ENCODE measurements at places on chromosomes 1 and 21. TPM values are rescaled to one million over a fixed set of nuclear protein-coding genes. Genes with fewer than 3 reads are reported as not detected.

DNA sequence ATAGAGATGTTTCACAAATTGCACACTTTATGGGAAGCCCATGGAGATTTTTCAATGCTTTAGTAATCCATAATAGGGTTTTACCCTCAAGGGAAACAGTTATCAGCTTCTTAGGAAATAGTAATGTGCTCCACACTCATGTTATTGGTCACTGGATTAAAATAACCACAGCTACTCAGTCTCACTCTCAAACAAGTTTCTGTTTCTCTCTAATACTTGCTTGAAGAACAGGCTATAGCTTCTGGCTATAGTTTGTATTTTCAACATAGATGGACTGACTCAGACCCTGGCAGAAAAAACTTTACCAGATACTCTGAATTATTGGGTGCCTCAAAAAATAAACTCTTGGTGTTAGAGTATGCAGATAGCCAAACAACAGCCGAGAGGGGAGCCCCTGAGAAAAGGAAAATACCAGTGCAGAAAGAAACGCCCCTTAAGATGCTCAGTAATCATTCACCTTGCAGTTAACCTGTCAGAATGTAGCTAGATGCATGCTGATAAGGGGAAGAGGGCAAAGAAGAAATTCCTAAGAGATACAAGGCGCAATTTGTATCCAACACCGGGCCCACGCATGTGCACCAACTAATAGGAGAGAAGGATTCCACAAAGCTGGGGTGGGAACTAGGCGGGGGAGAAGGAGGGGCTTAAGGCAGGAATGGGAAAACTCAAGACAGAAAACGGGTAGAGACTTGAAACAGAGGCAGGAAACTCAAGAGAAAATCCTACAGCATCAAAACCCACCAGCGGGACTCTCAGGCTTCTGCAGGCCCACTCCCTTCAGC is 30.4 kb upstream of the PDE4B start:
- no peak for DNase-seq

- DNase-seq = no peak
These were observed 5.3 kb downstream of the AKNAD1 start for GRCh38 chr1:108851567-108851966.

PLEKHN1 gene
- total RNA-seq = not detected

ENAH gene
- 99.8 TPM for total RNA-seq

DNA sequence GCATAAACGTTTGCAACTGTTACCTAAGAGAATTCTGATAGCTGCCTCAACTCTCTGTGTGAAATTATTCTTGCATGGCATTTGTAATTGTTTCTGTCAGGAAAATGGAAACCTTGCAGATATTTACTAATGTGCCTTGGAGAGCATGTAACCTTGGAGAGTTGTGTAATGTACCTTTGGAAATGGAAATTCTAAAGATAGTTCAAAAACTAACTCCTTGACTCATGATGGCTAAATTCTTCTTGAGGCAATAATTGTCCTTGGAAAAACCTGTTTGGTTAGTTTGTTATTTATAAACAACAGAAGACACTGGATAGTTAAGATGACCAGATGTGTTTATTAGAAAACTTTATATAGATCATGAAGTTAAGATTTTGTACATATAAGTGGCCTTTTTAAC is 1033.8 kb downstream of the PLA2G4A start:
- DNase-seq = no peak

DNA sequence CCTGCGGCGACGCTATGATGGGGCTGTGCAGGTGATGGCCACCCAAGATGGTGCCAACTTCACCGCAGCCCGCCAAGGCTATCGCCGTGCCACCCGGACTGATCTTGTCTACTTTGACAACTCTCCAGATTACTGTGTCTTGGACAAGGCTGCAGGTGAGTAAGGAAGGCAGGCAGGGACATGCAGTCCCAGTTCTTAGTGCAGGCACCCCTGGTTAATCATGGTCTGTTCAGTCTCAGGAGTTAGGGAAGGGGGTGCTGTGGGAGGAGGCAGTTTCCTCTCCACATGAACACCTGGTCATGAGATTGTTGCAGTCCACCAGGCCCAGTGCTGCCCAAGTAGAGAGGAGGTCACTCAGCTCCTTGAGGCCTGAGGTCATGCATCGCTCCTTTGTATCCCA is 8.5 kb downstream of the WNT2B start:
- DNase-seq = no peak

- peak; percentile 14 for DNase-seq
These were observed 66.1 kb downstream of the NID1 start for GRCh38 chr1:235998812-235999211.

GRCh38 chr1:28176492-28177470 is at the start of gene PTAFR:
PTAFR (minus strand) TSS chr1:28176690; CDS start chr1:28151021, 25,669 bp downstream.
- DNase-seq = no peak

- DNase-seq = no peak
These were observed 4.3 kb upstream of the SLX9 start for GRCh38 chr21:44935533-44935927.

FCGR2B gene
- total RNA-seq = 0.59 TPM

GRCh38 chr1:192601567-192601966 is 26.0 kb downstream of the RGS1 start:
- no peak for DNase-seq

DNA sequence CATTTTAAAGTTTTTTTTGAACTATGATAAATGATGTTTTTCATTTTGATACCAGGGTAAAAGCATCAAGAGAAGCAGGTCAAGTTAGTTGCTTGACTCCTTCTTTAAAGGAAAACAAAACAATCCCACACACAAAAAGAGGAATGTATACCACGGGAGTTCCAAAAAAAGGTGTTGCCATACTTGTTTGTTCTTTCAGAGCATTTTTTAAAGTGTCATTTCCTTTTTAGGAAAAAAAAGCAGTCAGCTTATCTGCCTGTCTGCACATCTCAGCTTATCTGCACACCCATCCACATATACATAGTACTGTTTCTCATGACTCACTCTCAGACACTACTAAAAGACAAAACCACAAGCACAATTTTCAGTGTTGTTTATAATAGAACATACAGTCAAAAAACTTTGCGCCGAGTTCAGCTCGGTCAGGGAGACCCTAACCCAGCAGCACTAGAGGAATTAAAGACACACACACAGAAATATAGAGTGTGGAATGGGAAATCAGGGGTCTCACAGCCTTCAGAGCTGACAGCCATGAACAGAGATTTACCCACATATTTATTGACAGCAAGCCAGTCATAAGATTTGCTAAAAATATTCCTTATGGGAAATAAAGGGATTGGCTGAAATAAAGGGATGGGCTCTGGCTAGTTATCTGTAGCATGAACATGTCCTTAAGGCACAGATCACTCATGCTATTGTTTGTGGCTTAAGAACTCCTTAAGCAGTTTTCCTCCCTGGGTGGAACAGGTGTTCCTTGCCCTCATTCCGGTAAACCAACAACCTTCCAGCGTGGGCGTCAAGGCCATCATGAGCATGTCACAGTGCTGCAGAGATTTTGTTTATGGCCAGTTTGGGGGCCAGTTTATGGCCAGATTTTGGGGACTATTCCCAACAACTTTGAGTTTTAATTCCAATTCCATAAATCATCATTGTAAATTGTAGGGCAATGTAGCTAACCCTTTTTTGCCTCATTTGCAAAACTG is 11.4 kb upstream of the MNDA start:
- DNase-seq = no peak

- peak; percentile 31 for DNase-seq
These were observed 58.5 kb upstream of the ACTL8 start for GRCh38 chr1:17696417-17697301.

DNA sequence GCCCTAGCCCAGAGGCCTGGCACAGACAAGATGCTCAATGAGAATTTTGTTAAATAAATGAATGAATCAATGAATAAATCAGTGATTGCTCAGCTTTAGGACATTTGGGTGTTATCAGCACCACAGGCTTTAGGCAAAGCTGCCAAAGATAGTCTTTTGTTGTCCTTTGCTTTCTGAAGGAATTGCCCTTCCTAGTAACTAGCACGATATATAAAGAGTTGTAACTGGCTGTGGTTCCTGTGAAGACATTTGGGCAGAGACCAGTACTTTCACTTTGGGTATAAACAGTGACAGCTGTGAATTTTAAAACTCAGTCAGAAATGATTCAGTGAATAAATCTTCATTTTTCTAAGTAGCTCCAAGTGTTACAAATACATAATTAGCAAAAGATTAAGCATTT is 13.3 kb downstream of the RNU5D-1 start:
- DNase-seq = no peak

DNA sequence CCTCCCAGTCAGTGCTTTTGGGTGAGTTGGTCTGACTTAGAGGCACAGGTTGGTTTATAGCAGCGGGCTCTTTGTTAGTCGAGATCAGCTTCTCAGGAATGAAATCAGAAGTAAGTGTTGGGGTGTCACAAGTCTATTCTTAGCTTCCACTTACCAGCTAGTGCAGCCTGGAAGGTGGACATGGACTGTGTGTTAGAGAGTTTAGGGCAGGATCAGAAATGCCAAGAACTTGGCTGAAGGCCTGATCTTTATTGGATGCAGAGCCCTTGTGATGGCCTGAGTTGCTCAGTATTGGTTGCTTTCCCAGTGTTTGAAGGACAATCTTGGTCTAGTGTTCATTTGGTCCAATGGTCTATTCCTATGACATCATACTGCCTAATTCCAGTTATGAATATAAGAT is 377.0 kb upstream of the USP24 start:
- DNase-seq = no peak

DNA sequence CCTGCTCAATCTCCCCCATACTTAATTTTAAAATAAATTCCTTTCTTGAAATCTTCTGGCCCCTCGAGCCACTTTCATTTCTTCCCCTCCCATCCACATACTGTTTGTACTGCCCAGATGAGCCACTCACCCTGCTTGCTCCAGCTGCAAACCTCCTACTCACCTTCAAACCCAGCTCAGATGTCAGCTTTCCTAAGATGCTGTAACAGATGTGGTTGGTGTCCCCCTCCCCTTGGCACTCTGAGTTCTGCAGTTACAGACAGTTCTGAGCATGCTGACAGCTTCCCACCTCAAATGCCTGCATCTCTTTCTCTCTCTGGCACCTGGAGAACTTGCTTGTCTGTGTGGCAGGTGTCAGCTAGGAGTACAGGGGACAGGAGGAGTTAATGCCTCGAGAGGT is 106.7 kb downstream of the PTPRU start:
- DNase-seq = no peak

DNA sequence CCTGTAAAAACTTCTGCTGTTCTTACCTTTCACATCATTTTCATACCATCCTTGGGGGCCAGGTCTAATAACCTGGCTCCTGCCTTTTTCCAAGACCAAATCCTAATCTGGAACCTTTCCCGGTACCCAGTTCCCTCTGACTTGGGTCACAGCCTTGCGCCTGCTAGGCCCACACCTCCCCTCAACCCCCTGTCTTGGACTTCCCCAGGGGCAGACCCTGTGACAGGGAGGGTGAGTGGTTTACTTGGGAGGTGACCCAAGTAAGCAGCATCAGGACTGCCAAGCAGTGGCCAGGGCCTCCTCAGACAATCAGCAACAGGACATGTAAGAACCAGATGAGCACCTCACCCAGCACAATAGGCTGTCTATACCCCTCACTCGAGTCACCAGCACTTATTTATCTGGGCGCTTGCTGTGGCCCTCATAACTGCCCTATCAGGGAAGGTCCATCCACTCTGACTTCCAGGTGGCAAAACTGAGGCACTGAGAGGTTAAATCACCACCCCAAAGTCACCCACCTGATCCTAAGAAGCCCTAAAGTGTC is 124.7 kb downstream of the MATN1 start:
- no peak for DNase-seq

DNA sequence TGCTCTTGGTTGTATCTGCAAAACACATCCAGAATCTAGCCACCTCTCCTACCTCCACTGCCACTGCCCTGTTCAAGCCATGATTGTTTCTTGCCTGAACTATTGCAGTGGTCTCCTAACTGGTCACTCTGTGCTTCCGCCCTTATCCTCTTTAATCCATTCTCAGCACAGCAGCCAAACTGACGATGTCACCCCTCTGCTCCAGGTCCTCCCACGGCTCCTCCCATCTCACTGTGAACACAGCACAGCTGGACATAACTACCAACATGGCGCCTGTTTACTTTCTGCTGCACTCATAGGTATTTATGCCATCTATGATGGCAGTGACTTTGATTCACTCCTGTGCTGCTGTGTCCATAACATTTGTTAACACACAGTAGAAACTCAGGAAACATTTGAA is 406.7 kb downstream of the DISC1 start:
- no peak for DNase-seq

HOOK1 gene
- total RNA-seq = 3.3 TPM

GRCh38 chr1:14138687-14139086 is 438.7 kb downstream of the PRDM2 start:
- DNase-seq = no peak

- DNase-seq = no peak
These were observed at the start of gene CHODL for GRCh38 chr21:18244671-18245463. CHODL (plus strand) TSS chr21:18244833; CDS start chr21:18245224, 391 bp downstream.

FNBP1L gene
- 14.9 TPM for total RNA-seq

RNF186 gene
- total RNA-seq = 0.29 TPM

- DNase-seq = no peak
These were observed 4.3 kb downstream of the TIAM1 start for GRCh38 chr21:31339721-31340120.

DNA sequence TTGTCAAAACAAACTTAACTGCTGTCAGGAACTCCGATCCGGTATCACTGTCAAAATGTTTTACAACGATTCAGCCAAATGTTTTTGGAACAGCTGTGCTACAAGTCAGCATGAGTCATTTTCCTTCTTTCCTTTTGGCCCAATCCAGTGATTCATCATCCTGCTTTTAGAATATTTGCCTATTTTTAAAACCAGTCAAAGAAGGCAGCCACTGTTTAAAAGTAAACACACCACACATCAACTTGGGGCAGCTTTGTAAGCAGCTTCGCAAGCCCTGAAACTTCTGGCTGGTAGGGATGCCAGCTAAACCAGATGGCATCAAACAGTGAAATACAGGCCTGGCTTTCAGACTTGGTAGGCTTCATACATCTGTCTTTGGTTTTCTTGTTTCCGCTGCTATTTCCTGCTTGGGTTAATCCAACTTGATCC is 14.9 kb downstream of the MAP3K7CL start:
- no peak for DNase-seq
